ENCODE measurements at places on chromosomes 6 and 20. TPM values are rescaled to one million over a fixed set of nuclear protein-coding genes. Genes with fewer than 3 reads are reported as not detected.

TFAP2C gene
- total RNA-seq = under 0.01 TPM

CLPSL1 gene
- not detected for total RNA-seq

SYCP2L gene
- total RNA-seq = 6.9 TPM

OLIG3 gene
- 0.23 TPM for total RNA-seq

ZFP57 gene
- total RNA-seq = 0.23 TPM

COL11A2 gene
- total RNA-seq = 2.3 TPM

FOXP4 gene
- total RNA-seq = 2.1 TPM

All from diencephalon (tissue), 1 donor.